Left kidney (tissue), 8 donors: ENCODE measurements at places on chromosomes 4 and X. TPM values are rescaled to one million over a fixed set of nuclear protein-coding genes. Genes with fewer than 3 reads are reported as not detected.

- DNase-seq = no peak
Observed at GRCh38 chr4:98352940-98353339, 91.8 kb downstream of the RAP1GDS1 start.

The OCRL gene
- 35.8 TPM for polyA plus RNA-seq

- no peak for DNase-seq
Observed at GRCh38 chr4:10343656-10344055, 113.6 kb downstream of the ZNF518B start.

GRCh38 chr4:159284733-159285132 lies 181.9 kb downstream of the RAPGEF2 start:
- no peak for DNase-seq

- DNase-seq = no peak
Observed at GRCh38 chr4:173275150-173275549, 59.0 kb downstream of the HMGB2 start.

The APBB2 gene
- polyA plus RNA-seq = 67.7 TPM

The MAP7D2 gene
- polyA plus RNA-seq = 5.1 TPM

GRCh38 chr4:155950461-155950860 lies 3.2 kb downstream of the CTSO start:
- DNase-seq = no peak

The PPP4R3C gene
- polyA plus RNA-seq = not detected

DNA sequence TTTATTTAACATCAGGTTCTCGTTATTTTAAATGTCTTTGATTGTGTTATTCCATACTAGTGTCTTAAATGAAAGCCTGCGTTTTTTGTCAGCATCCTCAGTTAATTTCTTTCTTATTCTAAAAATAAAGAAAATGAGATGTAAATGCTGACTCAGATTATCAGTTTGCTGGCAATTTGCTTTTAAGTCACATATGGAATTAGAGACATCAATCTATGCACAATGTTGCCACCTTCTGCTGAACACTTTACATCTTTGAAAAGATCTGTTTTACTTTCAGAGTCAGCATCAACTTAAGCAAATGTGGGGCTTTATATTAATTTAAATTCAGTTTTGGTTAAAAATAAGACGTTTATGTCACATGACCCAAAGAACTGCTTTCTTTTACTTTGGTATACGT lies 99.2 kb downstream of the ADGRL3 start:
- DNase-seq = no peak

DNA sequence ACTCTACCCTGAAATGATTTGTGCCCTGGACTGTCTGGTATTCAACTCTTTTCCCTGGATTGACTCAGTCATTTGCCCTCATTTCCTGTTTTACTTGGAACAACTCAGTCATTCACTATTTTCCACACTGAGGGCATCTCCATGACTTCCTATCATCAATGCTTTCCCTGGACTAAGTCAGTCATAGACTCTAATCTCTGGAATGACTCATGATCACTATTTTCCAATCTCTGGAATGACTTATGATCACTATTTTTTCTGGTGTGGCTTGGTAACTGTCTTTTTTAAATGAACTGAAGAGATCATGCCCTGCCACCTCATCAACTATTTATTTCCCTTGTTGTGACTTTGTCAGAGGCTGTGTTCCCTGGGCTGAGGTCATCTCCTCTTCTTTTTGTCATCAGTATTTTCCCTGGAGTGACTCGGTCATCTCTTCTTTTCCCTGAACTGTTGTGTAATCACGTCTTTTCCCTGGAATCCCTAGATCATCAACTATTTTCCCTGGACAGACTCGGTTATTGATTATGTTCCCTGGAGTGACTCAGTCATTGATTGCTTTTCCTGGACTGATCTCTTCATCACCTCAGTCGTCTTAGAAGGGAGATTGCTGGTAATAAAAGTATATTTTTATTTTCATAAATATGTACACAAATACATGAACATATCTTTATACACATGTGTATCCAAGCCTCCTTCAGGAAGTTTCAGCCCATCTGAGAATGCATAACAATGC lies 327.1 kb upstream of the VCX start:
- no peak for DNase-seq
